ENCODE measurements at places on chromosomes 1 and 21.

DNA sequence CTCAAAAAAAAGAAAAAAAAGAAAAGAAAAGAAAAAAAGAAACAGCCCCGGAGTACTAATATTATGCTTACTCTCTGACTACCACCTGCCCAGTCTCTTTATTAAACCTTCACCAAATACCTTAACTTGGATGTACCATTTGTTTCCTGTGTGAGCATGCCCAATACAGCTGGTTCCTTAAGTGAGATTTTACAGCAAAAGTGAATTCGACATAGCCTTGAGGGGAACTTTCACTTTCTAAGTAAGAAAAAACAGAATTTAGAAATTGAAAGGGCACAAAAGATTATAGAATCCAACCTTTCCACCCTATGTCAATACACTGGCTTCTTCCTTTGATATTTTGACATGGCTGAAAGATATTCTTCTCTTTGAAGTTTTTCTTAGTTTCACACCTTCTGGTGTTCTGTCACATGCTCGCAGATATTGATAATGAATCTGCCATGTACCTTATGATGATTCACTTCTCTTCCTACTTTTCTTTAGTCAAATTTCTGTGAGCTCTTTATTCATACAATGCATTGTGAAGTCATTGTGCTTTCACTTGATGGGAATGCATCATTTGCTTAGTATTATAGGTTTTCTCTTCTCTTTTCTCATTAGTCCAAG, 5.2 kb upstream of the GIPC2 start:
- no peak for DNase-seq

DNA sequence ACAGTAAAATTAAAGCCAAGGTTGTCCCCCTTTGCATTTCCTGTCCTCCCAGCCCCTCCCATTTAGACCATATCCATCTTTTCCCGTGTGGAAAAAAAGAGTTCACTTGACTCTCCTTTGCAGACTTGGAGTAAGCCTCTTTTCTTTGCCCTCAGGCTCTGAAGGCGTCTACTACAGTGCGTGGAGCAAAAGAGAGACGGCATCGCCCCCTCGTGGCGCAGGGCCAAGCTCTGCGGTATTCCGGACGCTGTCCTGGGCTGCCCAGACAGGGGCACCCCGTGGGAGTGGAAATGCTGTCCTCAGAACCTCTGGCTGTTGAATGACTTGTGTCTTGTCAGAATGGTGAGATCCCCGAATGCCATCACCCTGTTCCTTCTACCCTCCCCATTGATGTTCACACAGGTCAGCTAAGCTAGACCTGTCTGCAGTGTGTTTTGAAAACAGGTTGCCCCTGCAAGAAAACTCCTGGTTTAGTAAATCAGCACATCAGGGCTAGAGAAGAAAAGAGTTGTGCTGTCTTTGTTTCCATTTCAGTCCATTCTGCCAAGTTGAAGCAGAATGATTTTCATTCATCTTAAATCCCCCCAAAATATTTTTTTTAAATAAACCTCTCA, 12.3 kb upstream of the GJA8 start:
- peak; percentile 27 for DNase-seq

GRCh38 chr1:18795002-18795689, 64.3 kb downstream of the TAS1R2 start:
- no peak for DNase-seq

DNA sequence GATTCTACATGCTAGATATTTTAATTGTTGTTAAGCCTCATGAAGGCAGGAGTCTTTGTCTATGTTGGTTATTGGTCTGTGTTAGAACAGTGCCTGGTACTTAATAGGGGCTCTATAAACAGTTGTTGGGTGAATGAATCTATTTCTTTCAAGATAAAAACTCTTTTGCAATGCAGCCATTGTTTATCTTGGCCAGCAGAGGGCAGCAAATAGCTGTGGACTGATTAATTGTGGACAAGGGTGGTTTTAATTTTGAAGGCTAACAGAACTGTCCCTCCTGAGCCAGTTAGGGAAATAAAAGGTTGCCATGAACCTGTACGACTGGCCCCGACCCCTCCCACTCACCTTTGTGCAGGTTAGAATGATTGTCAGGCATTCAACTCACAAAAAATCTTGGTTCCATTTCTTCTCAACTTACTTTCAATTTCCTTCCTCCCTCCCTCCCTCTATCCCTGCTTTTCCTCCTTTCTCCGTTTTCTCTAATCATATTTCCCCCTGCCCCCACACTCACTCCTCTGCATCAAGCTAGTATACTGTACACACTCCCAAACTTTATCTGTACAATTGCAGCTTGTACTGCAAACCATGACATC, 66.3 kb upstream of the DIRAS3 start:
- DNase-seq: peak; percentile 20

DNA sequence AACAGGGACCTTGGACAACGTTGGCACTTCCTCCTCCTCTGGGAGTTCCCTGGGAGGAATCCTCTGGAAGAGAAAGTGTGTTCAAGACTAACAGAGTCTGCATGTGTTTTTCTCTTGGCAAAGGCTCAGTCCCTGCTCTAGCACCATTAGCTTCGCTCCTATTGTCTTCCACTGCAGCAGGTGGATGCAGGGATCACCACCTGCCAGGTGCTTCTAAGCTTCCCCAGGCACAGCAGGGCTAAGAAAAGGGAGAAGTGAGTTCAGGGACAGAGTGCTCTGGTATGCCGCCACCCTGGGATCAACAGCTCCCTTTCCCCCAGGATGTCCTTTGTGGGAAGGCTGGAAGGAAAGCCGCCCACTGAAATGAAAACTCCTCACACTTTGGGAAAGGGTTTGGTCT, 43.9 kb upstream of the IL20 start:
- no peak for DNase-seq

DNA sequence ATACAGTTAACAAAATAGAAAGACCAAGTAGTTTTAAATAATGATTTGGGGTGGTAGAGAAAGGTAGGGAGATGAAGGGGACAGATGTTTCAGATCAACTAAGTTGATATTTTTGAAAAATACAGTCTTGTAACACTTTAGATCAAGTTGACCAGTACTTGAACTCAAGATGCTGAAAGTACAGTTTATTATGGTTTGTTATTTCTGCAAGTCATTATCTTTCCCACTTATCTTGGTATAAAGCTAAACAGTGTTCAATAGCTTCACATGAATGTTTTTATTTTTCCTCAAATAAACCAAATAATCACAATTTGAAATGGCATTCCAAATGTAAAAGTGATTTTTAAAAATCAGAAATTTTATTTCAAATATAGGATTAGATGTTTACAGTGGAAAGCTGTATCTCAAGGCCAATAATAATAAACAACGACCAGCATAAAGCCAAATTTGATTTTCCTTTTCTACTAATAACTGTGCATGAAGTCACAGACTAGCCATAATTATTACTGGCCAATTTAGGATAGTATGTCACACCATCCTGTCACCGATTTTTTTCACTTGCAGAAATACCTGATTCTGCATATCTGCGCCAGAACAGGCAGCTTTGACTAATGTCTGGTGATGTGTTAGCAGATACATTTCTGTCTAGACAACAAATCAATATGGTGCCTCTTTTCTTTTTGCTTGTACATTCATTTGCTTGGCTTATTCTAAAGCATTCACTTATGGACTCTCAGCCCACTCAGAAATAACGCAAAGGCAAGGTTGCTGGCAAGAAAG, 320.2 kb downstream of the TM2D1 start:
- no peak for DNase-seq

GRCh38 chr1:23627069-23627735, 64.4 kb upstream of the RPL11 start:
- no peak for DNase-seq

DNA sequence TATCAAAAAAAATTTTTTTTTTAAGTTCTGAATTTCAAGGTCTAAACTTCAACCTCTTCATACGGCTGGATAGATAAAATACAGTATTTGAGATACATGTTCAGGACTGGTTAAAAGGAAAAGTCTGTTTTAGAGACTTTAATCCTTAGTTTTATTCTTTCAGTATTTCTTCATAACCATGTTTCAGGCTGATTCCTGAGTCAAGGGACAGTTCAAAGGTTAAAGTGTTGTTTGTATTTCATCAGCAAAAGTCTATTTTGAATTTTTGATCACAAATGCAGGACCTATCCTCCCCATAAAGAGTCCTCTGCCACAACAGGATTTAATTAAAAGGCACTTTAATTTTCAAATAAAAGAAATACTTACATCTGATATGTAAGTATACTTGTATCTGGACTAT, 53.5 kb downstream of the SELENOF start:
- no peak for DNase-seq

- DNase-seq: no peak
These were observed 75.5 kb upstream of the GPR88 start for GRCh38 chr1:100462326-100463025.

DNA sequence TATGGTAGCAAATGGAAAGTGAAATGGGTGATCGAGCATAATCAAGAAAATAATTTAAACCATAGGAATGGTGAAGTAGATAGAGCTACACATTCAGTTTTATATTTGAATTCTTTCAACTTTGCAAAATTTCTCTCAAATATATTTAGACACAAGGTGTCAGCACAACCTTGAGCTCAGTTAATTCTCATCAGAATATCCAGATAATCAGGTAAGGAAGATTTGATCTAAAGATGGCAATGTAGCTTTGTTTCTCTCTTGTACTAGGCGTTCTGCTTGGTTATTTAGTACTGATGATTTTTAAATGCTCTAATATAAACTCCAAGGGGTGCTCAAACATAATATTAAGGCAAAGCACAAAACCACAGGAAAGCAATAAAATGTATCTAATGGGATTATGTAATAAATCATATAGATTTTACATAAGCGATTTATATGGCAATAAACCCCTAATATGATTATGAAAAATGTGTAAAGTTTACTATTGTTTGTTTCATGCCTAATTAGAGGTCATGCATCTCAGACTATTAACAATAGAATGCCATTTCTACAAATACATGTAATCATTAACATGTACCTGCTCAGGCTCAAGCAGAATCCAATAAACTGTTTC, 32.4 kb upstream of the SERTAD4 start:
- DNase-seq: no peak

DNA sequence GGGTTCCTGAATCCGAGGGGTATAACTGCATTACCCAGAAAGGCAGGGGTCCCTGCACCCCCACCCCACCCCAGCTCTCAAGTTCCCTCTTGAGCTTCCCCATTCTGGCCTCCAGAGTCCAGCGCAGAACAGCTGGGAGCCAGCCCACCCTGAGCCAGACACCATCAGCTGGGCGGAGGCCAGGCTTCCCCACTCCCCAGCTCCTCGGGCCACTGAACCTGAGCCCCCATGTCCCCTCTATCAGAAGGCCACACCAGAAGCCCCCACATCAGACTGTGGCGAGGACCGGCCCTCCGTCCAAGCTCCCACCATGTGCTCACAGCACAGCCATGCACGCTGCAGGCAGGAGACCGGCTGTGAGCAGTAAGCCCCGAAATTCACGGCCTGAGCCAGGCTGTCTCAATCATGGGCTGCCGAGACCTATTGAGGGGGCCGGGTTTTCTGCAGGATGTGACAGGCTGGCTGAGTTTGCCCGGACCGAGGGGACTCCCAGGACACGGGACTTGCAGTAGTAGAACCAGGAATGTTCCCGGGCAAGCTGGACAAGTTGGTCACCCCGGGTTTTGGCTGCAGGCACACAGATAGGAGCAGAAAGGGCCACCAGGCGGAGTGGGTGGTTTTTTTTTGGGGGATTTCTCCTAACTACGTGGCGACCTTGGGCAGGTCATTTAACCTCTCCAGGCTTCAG, 25.5 kb upstream of the TNFRSF1B start:
- DNase-seq: no peak

DNA sequence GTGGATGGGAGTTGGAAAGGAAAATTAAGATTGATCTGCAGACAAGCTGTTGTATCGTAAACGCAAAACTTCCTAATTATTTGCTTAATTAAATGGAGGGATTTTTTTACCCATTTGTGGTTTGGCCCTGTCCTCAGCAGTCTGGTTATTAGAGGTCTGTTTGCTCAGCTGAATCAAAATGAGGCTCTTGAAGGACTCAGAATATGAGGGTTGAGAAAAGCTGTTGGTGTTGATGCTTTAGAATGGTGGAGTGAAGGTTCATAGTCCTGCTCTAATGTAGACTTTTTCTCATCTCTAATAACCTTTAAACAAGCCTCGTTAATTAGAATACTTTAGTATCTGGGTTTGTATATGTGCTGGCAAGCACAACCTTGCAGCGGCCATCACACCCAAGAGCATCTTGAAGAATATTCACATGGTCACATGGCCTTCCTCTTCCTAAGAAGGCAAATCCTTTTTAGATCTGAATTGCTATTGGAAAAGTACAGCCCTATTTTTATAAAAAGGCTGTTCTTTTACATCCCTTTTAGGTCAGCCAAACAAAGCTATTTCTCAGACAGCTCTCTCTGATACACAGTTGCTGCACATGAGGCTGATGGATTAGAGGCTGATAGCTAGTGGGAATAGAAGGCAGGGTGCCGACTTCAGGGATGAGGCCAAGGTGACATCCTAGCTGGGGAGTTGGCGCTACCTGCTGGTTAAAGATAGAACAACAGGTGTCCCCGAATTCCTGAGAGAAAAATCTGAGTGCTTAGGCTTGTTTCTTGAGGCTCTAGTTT, 53.8 kb downstream of the MACF1 start:
- peak; percentile 56 for DNase-seq

- no peak for DNase-seq
These were observed 8.1 kb downstream of the TDRD5 start for GRCh38 chr1:179599623-179600249.

DNA sequence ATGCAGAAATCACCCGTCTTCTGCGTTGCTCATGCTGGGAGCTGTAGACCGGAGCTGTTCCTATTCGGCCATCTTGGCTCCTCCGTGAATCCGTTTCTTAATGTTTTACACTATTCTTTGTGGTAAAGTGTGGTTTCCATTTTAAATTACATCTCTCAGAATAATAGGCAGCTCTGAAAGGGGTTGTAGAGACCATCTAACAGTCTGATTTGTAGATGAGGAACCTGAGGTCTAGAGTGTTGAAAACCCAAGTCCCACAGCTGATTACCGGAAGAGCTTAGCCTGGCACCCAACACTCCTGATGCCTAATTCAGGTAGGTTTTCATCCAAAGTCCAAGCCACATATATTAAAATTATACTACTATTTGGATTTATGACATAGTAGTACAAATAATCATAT, 144.0 kb downstream of the LEPR start:
- DNase-seq: no peak

DNA sequence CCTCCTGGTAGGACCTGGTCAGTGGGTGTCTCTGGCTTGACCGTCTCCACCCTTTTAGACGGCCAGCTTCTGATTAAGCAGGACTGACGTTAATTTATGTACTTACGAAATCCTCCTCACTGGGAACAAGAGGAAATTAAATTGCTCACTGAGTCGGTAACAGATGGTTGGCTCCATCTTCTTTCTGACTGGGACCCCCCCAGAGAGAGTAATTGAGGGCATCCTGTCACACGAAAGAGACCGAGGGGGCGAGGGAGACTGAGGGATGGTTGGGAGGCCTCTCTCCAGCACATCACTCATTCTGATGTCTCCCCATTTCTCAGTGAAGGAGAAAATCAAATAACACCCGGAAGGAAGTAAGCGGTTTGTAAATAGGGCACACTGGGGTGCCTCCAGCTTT, 104.8 kb downstream of the OMA1 start:
- DNase-seq: no peak

Data from stimulated activated CD4-positive, alpha-beta T cell treated with anti-CD3 and anti-CD28 coated beads, Interleukin-4, amount 100 ng/mL, for 4 hours (primary cell).